GM10248 (cell line): ENCODE measurements at places on chromosomes 2 and 18.
A peak's percentile ranks its signal among the peaks of the same experiment; 100 is the strongest.

GRCh38 chr2:3456125-3456524 lies 63.2 kb downstream of the ADI1 start:
- DNase-seq: no peak

GRCh38 chr2:240462073-240462706 lies 26.7 kb downstream of the GPC1 start:
- no peak for DNase-seq

DNA sequence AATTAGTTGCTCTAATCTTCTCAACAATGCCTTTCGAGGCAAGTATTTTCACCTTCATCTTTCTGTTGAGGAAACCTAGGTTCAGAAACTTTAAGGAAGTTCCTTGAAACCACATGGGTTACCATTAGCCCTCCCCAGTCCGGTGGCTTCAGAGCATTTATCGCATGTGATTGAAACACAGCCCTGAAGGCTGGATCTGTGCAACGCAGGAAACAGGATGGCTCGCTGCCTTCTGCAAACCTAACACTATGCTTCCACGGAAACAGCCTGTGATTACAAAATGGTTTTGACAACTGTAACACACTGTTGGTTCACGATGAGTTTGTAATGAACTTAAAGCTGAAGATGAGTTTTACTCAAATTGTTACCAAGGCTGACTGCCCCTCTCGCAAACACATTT lies 68.5 kb downstream of the EPB41L3 start:
- no peak for DNase-seq

DNA sequence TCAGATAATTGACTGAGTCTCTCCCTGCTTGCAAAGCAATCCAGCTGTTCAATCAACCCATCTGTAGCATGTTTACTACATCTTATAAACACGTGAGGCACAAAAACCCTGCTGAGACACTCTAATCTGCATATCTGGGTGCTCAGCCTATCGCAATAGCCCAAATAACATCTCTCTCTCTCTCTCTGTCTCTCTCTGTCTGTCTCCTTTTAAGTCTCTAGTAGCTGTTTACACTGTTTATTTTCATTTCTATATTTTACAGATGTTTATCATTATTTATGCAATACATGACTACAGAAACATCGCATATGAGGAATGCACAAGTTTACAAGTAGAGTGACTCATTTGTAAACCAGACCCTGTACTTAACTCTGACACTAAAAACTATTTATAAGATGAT lies 422.1 kb upstream of the DSEL start:
- DNase-seq: no peak

DNA sequence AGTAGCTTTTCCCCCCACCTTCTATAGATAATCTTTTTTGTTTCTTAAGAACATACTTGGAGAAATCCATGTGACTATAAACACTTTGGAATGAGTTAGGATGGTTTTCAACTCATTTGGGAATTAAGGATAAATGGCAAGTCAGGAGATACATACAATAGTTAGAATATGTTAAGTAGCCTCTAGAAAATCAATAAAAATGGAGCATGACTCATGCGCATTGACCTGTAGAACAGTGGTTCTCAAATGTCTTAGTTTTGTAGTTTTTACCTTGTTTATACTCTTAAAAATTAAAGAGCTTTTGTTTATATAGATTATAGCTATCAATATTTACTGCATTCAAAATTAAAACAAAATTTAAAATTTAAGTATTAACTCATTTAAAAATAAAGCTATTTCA lies 24.7 kb downstream of the NUP35 start:
- no peak for DNase-seq

GRCh38 chr2:19895535-19895934 lies 6.2 kb downstream of the TTC32 start:
- no peak for DNase-seq

- DNase-seq: no peak
Measured at GRCh38 chr2:205806143-205806905, 124.0 kb downstream of the NRP2 start.

GRCh38 chr2:190984595-190984994 lies 29.4 kb downstream of the STAT1 start:
- DNase-seq: no peak

DNA sequence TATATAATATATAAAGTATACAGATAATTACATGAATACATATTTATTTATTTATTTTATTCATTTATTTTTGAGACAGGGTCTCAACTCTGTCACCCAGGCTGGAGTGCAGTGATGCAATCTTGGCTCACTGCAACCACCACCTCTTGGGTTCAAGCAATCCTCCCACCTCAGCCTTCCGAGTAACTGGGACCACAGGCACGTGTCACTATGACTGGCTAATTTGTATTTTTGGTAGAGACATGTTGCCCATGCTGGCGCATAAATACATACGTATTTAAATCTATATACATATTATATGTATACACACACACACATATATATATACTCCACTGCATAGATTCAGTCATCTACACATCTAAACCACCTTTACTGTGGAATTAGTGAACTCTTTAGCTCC lies 20.6 kb upstream of the NDUFV2 start:
- DNase-seq: no peak

DNA sequence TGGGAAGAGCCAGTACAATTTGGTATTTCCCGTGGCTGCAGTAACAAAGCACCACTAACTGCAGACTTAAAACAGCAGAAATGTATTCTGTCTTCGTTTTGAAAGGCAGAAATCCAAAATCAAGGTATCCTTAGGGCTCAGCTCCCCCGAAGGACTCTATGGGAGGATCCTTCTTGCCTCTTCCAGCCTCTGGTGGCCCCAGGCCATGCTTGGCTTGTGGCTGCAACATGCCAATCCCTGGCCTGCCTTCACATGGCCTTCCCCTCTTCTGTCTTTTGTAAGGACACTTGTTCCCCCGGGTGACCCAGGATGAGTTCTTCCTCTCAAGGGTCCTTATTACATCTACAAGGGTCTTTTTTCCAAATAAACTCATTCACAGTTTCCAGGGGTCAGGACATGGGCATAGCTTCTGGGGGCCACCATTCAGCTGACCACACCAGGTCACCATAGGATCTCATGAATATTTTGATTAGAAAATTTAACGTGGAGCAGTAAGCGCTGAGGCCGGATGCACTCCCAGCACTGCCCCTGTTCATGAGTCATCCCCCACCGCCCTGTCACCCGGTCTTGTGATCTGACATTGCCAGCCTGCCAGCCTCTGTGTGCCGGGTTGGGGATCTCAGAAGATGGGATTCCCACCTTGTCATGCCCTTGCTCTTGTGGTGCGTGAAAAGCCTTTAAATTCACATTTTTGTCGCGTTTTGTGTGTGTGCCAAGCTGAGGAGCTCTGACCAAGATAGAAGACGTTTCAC lies 61.2 kb upstream of the B3GNT7 start:
- no peak for DNase-seq

DNA sequence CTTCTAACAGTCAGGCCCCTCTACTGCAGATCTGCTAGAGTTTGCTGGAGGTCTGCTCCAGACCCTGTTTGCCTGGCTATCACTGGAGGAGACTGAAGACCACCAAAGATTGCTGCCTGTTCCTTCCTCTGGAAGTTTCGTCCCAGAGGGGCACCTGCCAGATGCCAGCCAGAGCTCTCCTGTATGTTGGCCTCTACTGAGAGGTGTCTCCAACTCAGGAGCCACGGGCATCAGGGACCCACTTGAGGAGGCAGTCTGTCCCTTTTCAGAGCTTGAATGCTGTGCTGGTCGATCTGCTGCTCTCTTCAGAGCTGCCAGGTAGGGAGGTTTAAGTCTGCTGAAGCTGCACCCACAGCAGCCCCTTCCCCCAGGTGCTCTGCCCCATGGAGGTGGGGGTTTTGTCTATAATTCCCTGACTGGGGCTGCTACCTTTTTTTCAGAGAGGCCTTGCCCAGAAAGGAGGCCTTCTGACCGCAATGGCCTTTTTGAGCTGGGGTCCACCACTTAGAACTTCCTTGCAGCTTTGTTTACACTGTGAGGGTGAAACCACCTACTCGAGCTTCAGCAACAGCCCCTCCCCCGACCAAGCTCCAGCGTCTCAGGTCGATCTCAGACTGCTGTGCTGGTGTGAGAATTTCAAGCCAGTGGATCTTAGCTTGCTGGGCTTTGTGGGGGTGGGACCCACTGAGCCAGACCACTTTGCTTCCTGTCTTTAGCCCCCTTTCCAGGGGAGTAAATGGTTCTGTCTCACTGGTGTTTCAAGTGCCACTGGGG lies 566.0 kb downstream of the NR4A2 start:
- no peak for DNase-seq

DNA sequence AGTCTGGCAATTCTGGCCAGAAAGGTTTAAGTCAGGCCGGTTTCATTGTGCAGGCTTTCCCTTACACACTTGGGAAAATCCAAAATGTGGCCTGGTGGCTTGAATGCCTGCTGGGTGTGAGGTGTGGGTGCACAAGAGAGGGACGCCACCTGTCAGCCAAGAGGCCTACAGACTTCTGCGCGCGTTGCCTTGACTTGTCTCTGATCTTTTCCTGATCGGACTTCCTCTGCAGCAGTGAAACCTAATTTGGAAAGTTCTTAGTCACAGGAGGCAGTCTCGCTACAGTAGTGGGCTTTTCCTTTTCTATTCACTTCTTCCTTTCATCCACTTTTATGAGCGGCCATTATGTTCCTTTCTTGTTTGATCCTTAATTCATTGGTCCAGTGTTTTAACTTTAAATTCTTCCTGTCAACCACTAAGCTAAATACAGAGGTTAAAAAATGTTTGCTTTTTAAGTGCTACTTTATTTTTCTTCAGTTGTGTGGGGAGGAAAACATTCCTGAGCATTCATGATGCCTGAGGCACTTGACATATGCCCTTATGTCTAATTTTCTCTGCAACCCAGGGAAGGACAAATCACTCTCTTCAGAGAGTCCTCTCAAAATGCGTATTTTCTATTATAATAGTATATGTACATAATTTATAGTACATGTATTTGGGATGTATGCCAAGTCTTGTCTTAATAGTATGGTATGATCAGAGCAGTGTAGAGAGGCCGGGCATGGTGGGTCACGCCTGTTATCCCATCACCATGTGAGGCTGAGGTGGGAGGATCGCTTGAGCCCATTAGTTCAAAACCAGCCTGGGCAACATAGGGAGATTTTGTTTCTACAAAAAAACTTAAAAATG lies 128.9 kb downstream of the WDSUB1 start:
- DNase-seq: no peak

DNA sequence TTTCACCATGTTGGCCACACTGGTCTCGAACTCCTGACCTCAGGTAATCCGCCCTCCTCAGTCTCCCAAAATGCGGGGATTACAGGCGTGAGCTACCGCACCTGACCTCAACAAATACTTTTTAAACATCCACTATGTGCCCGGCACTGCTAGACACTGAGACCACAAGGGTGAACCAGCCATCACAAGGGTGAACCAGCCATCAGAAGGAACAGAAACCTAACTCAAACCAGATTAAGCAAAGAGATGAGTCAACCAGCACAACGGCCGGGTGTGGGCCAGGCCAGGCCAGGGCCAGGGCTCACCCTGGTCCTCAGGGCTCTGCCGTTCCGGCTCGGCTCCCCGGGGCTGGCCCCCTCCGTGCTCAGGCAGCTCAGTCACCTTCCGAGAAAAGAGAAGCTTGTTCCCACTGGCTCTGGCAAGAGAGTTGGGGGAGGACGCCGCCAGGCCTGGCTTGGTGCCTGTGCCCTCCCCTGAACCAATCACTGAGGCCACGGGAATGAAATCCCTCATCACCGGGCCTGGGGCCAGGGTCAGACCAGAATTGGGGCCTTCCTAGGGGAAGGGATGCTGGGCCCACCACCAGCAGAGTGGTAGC lies 4.4 kb downstream of the TEX44 start:
- DNase-seq: peak; percentile 63

GRCh38 chr2:199131136-199131655 lies 326.5 kb downstream of the SATB2 start:
- DNase-seq: no peak

DNA sequence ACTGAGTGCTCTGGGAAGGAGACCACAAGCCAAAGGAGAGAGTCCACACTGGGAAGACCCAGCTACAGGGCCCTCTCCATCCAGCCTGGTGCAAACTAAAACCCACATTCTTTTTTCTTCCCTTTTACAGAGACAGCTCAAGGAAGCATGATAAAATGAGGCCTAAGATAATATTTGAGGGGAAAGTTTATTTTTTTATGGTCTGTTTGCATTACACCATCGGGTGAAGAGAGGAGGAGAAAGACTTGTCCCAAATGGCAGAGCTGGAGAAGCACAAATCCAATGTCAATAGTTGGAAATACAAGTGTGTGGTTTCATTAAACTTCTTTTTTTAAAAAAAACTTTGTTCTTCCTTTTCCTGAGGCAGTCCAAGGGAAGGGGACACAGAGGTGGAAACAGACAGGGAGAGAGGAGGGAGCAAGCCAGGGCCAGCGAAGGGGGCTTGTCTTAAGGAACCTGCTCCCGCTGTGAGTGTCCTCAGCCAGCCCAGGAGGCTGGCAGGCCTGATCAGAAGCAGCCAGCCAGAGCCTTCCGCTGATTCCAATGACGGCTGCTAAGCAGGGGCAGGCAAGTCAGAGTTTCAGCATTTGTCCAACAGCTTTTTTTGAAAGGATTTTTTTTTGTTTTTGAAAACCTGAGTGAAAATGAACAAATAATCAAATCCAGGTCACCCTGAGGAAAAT lies 203.8 kb upstream of the SIX2 start:
- DNase-seq: no peak

GRCh38 chr18:39752351-39752750 lies 2186.8 kb upstream of the CELF4 start:
- DNase-seq: no peak

DNA sequence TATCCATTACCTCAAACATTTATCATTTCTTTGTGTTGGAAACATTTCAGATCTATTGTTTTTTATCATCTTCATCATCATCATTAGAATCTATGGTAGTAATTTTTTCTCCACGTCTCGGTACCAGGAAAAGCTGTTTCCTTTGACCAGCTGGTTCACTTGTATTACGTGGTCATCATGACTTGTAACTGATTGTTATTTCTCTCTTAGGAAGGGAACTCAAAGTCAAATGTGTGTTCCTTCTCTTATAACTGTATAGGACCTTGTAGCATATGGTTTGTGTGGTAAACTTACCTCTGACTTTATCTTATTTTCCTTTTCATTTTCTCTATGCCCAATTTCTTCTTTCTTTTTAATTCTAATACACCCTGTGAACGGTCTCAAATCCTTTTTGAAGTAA lies 16.5 kb downstream of the NCOA1 start:
- DNase-seq: no peak

- no peak for DNase-seq
Measured at GRCh38 chr2:131056204-131056931, 36.9 kb downstream of the FAM168B start.

DNA sequence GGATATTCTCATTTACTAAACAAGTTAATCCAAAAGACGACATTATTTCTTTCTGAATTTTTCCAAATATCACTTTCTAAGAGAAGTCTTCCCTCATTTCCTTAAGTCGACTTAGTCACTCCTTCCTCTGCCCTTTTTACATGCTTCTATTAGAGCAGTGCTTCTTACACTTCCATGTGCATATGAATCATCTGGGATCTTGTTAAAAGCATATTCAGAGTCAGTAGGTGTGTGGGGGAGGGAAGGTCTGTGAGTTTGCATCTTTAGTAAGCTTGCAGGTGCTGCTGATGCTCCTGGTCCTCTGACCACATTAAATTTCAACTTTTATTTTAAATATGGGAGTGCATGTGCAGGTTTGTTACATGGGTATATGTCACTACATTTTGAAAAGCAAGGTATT lies 582.6 kb downstream of the NRXN1 start:
- DNase-seq: no peak

- DNase-seq: peak; percentile 86
Measured at GRCh38 chr2:119476301-119477112, 44.9 kb downstream of the TMEM37 start.

GRCh38 chr18:76823161-76823538 lies 793 bp downstream of the ZNF236 start:
- no peak for DNase-seq

- no peak for DNase-seq
Measured at GRCh38 chr2:170375192-170375591, 197.2 kb downstream of the MYO3B start.
